ENCODE measurements at places on chromosomes 6 and 20.

DNA sequence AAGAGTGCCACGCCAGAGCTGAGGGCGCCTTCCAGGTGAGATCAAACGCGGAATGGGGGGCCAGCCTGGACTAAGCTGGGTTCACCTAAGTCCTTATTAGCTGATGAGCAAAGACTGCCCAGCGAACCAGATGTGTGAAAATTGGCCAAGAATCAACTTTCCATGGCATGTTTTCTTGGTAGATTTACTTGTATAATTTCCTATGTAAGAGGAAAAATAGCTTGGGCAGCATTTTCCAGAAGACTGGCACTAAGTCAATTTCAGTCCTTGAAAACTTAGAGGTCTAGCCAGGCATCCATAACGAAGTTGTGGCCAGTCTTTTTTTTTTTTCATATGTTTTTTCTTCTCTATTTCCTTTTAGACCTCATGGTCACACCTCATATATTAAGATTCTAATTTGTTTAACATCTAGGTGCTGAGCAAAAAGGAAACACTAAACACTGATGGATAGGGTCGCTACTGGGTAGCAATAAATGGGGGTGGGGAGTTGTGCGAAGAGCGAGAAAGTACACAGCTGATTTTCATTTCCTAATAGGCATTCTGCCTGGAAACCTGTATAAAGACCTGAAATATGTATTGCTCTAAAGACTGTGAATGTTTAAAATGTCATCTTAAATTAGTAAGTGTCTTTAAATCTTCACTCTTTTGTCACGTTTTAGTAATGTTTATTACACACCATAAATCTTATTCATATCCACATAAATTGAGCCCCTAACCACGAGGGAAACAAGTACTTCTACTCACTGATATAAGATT, 188.8 kb downstream of the CD83 start:
- no peak for DNase-seq

DNA sequence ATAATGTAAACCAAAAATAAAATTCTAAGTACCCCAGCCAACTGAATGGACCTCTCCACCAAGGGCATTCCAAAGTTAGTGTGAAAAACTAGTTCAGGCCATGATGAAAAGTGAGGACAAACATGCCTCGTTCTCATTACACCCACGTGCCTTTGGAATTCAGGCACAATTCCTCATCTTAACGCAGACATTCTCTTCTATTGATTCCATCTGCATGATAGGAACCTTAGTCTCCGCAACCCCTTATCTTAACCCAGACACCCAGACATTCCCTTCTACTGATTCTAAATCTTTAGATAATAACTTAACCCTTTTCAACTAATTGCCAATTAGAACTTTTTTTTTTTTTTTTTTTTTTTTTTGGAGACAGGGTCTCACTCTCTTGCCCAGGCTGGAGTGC, 7.6 kb upstream of the SERPINB6 start:
- DNase-seq = no peak

DNA sequence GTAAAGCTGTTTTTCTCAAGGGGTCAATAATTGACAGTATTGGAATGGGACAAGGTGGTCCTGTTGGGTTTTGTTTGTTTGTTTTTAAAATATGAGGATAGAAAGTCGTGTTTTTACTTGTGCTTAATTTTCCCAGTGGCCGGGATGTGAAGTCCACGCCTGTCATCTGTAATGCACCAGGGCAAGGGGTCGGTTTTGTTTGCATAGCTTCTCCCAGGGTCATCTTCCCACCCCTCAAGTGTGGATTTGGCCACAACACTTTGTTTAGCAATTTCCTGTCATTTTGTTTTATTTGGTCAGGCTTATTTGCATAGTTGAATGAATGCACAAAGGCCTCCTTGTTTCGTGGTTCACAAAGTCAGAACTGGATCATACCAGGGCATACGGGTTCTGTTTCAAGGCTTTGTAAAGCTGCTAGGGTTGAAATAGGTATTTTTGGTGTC, 29.8 kb downstream of the SYNJ2 start:
- DNase-seq = no peak

GRCh38 chr20:5482791-5483190, 166.0 kb upstream of the PROKR2 start:
- peak; percentile 30 for DNase-seq

DNA sequence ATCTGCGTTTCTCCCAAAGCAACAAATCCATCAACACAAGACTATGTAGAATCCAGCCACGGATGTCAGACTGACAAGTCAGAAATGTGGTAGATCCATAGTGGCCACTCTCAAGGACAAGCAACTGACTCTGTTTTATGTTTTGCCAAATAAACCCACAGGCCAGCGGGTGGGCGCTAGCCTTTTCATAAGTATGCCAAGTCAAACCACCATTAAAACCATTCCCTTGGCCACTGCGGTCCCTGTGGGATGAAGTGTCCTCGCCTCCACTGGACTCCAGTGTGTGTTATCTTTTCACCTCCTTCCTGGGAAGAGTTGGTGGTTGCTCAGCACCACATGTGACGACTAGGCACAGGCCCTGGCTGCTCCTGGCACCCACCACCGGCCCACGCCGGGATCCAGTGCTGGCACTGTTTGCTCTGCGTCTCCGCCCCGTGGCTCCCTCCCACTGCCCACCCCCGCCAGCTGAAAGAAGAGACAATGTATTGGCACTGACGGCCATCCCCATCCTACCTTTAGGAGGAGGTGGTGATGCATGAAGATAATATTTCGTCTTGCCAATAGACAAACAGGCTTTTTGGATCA, 103.4 kb downstream of the FOXC1 start:
- no peak for DNase-seq
